DMS79 treated with DMSO at 0.1 percent for 48 hours (cell line): ENCODE measurements at places on chromosomes 12 and 14.

DNA sequence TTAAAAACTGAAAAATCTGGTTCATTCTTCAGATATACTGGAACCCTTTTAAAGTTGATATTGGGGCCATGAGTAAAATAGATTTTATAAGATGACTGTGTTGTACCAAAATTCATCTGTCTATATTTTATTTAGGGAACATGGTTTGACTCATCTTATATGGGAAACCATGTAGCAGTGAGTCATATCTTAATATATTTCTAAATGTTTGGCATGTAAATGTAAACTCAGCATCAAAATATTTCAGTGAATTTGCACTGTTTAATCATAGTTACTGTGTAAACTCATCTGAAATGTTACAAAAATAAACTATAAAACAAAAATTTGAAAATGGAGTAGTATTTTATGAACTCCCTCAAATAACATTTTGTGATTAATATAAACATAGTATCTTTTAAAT, 14.2 kb downstream of the PTGER2 start:
- no peak for DNase-seq

DNA sequence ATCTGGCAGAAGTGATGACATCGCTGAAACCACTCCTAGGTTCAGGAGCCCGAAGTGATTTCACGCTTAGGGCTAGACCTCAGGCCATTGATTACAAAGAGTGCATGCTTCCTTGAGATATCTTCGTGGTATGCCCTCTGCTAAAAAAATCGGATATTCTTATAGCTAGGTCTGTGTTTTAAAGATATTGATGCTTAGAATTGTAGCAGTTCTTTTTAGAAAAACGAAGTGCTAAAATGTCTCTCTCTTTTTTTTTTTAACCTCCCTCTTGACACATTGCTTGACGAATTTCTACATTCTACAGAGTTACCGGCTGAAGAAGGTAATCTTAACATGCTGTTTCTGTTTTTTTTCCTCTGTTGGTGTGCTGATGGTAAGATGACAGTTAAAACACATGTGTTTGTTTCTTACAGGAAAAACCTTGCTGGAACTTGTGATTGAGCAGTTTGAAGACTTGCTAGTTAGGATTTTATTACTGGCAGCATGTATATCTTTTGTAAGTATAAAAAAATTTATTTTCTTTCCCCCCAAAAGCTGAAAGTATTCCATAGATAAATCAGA, 1.3 kb downstream of the ATP2A2 start:
- DNase-seq: no peak

- no peak for DNase-seq
Observed at GRCh38 chr14:105452963-105453362, 21.7 kb upstream of the CRIP2 start.

- DNase-seq: no peak
Observed at GRCh38 chr12:104649217-104649824, 192.6 kb downstream of the CHST11 start.

- no peak for DNase-seq
Observed at GRCh38 chr12:73452672-73453469, 1084.8 kb upstream of the ATXN7L3B start.

DNA sequence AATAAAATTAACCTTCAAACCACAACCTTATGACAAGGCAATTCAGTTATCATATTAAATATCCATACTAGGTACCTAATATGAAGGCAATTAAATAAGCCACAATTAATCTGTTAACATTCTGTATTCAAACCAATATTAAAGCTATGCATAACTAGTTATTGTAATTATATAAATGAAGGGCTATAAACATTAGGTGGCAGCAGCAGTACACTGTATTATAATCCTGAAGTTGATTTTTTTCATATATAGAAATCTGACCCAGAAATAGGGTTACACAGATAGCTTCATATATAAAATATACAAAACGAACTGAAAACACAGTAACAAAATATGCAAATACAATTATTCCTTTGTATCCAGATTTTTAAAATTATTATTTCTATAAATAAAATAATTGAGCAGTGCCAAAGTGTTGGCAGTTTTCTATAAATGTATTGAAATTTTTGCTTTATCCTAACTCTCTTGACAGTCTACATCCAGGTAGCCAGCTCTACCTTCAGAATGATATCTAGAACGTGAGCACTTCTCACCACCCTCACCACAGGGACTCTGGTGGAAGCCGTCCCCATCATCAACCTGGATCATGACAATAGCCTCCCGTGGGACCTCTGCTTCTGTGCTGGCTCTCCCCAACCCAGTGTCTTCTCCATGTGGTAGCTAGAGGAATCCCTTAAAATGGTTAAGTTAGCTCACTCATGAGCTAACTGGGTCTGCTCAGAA, 136.2 kb downstream of the MED13L start:
- DNase-seq: peak; percentile 20

GRCh38 chr12:53218551-53219291, 11.7 kb upstream of the ITGB7 start:
- no peak for DNase-seq

DNA sequence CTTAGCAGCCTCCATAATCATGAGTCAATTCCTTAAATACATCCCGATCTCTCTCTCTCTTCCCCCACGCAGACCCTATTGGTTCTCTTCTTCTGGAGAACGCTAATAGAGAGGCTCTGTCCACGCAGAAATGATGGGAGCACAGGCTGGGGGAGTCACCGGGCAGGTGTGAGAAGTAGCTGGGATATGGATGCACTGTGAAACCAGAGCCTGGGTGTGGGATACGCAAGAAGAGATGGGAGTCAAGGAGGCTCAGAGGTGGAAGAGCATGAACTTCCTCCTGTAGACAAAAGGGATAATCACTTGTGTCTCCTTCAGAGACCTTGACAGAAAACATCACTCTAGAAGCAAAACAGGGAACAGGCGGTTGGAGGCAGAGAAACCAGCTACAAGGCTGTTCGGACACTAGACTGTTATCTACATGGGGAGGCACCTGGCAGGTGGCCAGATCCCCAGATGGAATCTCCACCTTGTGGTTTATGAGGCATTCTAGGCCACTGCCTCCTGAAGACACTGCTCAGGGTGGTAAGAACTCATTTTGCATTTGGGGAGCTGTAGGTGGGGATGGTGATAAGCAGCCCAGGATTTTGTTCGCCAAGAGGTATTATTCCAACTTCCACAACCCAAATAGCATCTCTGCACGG, 7.2 kb upstream of the SELPLG start:
- DNase-seq: peak; percentile 43

GRCh38 chr12:132075026-132075713, 68.9 kb downstream of the DDX51 start:
- no peak for DNase-seq
